Stimulated activated CD8-positive, alpha-beta memory T cell treated with anti-CD3 and anti-CD28 coated beads, Interleukin-7, amount 100 ng/mL, for 1 hour (primary cell): ENCODE measurements at places on chromosomes 5 and 9.

- no peak for DNase-seq
Measured at GRCh38 chr5:89302102-89302891, 419.3 kb upstream of the MEF2C start.

DNA sequence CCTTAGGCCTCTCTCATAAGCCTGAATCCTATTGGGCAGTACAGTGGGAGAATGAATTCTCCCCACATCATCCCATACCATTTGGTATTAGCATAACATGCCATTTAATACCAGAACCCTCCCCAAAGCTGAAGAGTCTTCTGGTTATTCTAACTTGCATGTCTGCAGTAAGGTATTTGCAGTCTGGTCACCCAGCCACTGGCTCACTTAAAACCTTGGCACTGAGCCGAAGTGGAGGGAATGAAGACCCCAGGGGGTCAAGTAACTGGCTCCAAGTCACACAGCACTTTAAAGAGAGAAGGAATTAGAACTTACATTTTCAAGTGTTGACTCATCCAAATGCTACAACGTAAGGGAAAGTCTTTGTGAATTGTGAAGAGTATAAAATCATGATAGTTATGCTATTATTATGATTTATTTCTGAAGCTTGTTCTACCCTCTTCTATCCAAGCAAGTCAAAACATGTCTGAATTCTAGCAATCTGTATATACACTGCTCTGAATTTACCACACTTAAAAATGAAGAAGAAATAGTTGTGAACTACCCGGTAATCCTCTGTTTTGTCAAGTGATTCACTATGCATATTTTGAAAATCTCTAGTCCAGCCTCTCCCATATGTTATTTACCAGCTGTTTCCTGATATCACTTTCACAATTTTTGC lies 28.5 kb downstream of the GLRA1 start:
- no peak for DNase-seq

- DNase-seq, result no peak
Measured at GRCh38 chr9:122180633-122181032, 20.9 kb downstream of the MORN5 start.

DNA sequence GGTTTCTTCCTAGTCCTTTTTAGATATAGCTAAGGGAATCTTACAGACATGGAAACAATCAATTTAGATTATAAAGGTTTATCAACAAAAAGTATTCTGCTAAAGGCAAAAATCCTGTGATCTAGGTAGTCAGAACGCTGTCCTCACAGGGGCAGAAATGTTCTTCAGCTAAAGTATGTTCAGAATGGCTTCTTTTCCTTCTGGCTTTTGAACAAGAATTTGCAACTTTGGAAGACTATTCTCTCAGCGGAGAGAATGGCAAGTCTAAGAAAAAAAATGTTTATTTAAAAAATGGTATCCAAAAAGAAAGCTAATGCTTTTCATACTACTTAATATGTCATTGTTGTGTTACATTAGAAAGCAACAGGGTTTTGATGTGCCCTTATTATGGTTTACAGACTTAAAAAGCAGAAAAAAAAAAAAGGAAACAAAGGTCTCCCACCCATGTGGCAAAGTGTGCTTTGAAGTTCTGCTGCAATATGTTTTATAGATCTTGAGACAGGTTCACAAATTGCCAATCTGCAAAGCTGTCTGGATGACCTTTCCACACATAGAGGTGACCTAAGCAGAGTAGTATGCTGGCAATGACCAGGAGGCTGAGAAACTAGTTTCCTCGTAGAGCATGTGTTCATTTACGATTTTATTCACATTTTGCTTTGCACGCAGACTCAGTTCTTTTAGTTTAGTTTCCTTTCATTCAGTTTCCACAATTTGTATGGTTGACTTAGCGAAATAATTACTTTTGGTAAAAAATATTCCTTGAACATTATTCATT lies 45.1 kb upstream of the PJA2 start:
- DNase-seq, result no peak

DNA sequence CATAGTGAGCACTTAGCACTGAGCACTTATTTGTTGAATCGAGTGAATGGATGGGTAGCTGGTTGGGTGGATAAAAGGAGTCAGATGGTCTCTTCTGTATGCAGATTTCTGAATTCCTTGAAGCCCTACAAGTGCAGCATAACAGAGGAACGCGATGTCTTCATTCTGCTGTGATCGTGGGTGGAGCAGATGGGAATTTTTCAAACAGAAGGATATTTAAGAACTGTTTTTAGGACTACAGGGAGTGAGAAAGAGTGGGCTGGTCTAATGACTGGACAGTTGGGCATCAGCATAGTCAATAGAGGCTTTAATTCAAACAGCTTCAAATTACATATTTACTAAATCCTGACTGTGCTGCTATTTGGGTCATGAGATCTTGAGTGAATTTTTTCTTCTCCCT lies 253.2 kb downstream of the CEMIP2 start:
- no peak for DNase-seq

DNA sequence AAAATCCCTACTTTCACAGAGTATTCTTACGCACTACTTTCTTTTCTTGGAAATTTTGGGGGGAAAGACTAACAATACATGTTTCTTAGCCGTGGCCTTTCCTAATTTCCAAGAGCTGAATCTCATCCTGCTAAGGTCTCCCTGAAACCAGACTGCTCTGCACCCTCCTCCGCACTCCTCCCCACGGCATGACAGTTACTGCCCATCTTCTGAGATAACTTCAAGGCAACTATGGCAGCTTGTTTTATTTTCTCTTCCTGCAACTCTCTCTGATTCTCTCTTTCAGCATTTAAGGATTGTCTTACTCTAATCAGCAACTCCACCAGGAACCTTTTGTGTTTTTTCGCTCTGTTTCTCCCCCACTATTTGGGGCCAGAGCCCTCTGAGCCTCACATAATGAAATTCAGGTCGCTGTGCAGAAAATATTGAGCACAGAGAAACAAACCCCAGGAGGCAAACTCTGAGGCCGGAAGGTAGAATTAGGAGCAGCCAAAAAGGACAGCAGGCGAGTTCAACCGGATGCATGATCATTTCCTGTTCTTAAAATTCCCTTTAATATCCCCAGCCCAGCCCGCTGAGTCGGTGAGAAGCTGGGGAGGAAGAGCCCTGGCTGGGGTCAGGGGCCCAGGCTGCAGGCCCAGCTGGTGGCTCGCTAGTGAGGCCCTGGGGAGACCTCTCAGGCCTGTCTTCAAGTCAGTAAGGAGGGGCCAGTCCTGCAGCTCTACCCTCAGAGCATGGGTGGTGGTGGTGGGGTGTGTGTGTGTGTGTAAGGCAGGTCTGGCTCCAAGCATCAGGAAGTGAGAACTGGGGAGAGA lies 213.6 kb upstream of the S1PR3 start:
- no peak for DNase-seq

DNA sequence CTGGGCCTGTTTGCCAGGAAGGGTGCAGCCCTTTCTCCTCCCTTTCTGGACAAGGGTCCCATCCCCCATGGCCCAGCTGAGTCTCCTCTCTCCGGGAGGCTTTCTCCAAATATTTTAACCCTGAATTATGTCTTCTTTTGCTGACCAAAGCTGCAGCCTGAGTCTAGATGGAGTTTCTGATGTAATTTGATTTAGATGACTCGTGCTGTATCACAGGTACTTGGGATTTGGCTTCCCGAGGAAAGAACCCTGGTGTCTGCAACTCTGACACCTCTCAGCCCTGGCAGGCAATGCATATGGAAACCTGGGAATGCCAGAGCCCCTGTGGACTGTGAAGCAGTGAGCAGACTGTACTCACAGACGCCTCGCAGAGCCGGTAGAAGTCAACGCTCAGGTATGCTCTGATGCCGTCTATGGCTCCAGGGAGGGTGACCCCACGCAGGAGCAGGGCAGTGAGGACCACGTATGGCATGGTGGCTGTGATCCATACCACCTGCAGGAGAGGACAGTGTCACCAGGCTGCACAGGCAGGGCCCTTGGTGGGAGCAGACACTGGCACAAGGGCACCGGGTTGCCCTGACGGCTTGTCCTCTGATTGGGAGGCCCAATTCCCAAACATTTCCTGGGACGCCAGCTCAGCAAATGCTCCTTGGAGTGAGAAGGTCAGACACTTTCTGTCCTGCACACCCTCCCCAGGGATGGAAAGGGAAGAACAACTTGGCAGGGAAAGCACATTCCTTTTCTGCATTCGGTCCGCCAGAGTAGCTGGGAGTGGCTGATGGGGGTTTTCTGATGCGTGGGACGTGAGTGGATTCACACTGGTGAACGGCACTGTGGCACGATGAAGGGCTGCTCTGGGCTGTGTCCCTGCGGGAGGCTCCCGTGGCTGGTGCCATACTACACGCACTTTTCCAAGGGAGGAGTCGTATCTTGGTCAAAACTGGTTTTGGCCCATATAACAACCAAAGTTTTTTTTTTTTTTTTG lies 24.7 kb downstream of the SLC6A3 start:
- DNase-seq, result no peak

- no peak for DNase-seq
Measured at GRCh38 chr9:6489099-6489498, 76.1 kb downstream of the UHRF2 start.

- no peak for DNase-seq
Measured at GRCh38 chr5:120463991-120464626, at the start of gene PRR16. PRR16 (plus strand) TSS chr5:120464300.

- no peak for DNase-seq
Measured at GRCh38 chr9:75889977-75890471, 449 bp upstream of the PCSK5 start.

GRCh38 chr9:110208031-110208430 lies at the start of gene C9orf152:
C9orf152 (minus strand) TSS chr9:110208159; CDS start chr9:110207579, 580 bp downstream.
- DNase-seq, result no peak

- DNase-seq, result no peak
Measured at GRCh38 chr9:130040984-130041647, 1.9 kb downstream of the FNBP1 start.

DNA sequence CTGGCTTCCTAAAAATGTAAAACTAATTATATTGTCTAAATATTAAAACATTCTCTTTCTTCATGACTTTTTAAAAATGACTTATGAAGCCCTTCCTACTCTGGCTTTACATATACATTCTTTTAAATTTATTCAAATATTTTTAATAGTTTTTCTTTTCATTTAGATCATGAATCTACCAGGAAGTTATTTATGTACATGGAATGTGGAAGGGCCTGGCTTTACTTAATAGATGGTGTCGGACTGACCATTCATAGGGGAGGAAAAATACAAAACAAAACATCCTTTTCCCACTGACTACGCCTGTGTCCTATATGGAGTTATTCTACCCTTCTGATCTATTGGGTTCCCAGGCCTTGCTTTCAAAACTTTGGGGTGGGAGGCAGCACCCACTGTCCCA lies 129.8 kb downstream of the MACROH2A1 start:
- DNase-seq, result no peak

- DNase-seq, result no peak
Measured at GRCh38 chr5:82044010-82044409, 72.2 kb downstream of the ATG10 start.

- no peak for DNase-seq
Measured at GRCh38 chr9:132708769-132709430, 38.6 kb downstream of the GTF3C4 start.

DNA sequence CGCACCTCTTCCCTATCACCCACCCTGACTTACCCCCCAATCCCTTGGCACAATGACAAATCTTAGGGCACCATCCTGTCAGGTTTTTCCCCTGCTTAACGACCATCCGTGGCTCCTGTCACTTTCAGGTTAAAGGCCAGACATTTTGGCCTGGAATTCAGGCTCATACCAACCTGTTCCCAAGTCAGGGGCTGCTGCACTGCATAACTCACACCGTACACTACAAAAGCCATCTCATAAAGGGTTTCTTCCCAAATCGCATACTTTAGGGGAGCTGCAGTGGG lies 7.5 kb upstream of the AKNA start:
- no peak for DNase-seq

- no peak for DNase-seq
Measured at GRCh38 chr9:4663956-4664355, 1.9 kb downstream of the PLPP6 start.

GRCh38 chr9:104073098-104073769 lies 20.9 kb upstream of the SMC2 start:
- no peak for DNase-seq

GRCh38 chr9:83432104-83432627 lies 106.0 kb downstream of the FRMD3 start:
- no peak for DNase-seq

GRCh38 chr5:147530530-147531389 lies 20.9 kb upstream of the DPYSL3 start:
- DNase-seq, result no peak

GRCh38 chr5:124627815-124628595 lies 118.4 kb downstream of the ZNF608 start:
- no peak for DNase-seq

- DNase-seq, result no peak
Measured at GRCh38 chr9:75235632-75236031, 147.3 kb downstream of the OSTF1 start.

- DNase-seq, result no peak
Measured at GRCh38 chr5:97854871-97855762, 672.1 kb upstream of the RIOK2 start.

GRCh38 chr5:173882632-173883031 lies 5.5 kb upstream of the CPEB4 start:
- DNase-seq, result no peak

- DNase-seq, result no peak
Measured at GRCh38 chr5:138468966-138469539, 3.8 kb downstream of the EGR1 start.

DNA sequence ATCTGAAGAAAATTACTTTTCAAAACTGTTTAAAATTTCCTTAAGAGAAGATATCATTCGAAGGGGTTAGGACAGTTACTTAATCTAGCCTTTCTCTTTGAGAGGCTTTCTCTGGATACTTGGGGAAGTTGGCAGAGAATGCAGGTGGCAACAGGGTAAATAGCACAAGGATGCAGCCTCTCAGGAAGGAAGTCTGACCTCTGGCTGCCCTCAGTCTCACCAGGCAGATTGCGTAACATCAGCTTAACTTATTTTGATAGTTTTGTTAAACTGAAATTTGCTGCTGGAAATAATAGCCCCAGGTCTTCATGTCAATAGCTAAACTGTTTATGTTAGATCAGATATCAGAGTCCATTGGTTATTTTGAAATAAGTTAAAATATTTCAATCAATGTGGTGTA lies 20.4 kb downstream of the CCDC192 start:
- DNase-seq, result no peak

GRCh38 chr5:145872486-145872885 lies 328 bp downstream of the GRXCR2 start:
- DNase-seq, result no peak

- DNase-seq, result peak; percentile 14
Measured at GRCh38 chr9:21559402-21560280, 77.5 kb upstream of the IFNE start.

- DNase-seq, result no peak
Measured at GRCh38 chr9:94847486-94847885, 121.0 kb downstream of the AOPEP start.

GRCh38 chr5:142883025-142883424 lies 112.8 kb downstream of the ARHGAP26 start:
- DNase-seq, result no peak

DNA sequence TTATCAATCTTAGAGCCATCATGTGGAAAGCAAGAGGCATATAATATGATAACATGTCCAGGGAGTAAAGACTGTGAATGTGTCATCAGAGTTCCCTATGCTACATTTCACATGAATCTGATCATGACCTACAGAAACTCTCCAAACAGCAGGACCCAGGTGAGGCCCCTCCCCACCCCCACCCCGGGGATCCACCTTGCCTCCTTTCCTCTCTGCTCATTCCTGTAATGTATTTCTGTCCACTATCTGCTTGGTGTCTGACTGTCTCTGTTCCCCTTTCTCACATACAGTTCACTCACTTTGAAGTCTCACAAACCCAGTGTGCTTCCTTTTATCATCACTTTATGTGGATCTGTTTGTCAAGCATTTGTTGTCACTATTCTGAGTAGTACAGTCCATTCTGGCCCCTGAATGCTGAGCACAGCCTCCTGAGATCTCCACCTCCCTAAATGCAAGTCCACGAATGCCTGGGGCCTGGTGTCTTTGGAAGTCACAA lies 76.4 kb upstream of the SMARCA2 start:
- no peak for DNase-seq

- no peak for DNase-seq
Measured at GRCh38 chr5:143331956-143332355, 71.5 kb downstream of the NR3C1 start.
